Activated naive CD8-positive, alpha-beta T cell treated with anti-CD3 and anti-CD28 coated beads for 36 hours (primary cell): ENCODE measurements at places on chromosomes 7 and 10.
A peak's percentile ranks its signal among the peaks of the same experiment; 100 is the strongest.

- no peak for DNase-seq
- H3K4me1 ChIP-seq, result no peaks in the 10 kb centered on the region
- H3K4me3 ChIP-seq, result no peak overlapping the region
- H3K36me3 ChIP-seq, result no peaks in the 10 kb centered on the region
- no peak overlapping the region for H3K27ac ChIP-seq
- no peaks in the 10 kb centered on the region for H3K27me3 ChIP-seq
Measured at GRCh38 chr7:145698526-145699262, 417.9 kb upstream of the CNTNAP2 start.

GRCh38 chr7:56115852-56116538 is at the start of gene NUPR2:
NUPR2 (minus strand) TSS chr7:56116417; CDS start chr7:56116314, 103 bp downstream.
- peaks cover 20% of the 10 kb centered on the region for H3K27me3 ChIP-seq
- no peaks in the 10 kb centered on the region for H3K36me3 ChIP-seq
- no peak for DNase-seq
- peak within 1 kb of the TSS; percentile 22 for H3K4me3 ChIP-seq
- H3K4me1 ChIP-seq, result no peaks in the 10 kb centered on the region
- H3K27ac ChIP-seq, result no peak within 1 kb of the TSS

DNA sequence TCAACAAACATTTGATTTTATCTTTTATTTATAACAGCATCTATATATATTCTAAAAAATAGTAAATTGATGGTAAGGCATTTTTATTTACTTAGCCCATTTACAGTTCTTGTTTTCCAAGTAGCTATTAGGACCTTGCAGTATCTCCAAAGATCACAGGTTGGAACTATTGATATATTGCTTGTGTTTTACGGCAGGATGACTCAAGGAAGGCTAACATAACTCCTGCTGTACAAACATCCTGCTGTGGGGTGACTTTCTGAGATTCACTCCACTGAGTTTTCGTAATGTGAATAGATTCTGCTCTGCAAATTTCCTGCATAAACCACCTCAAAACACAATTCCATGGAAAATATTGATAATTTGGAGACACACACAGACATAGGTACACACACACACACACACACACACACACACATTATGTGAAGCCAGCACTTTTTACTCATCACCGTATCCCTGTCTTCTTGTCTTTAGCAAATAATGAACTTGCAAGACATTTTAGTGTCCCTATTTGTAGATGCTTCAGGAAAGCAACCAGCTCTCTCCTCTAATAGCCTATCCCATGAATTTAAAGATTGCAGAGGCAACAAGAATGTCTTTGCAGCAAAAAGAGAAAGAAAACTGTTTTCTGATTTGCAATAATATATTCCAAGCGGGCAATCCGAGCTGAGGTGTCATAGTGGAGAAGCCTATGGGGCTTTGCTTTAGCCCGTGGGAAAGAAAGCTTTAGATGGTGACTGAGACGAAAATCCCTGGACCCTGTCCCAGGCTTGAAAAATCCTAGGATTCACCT is 722 bp downstream of the AGR2 start:
- no peaks in the 10 kb centered on the region for H3K36me3 ChIP-seq
- no peak overlapping the region for H3K4me3 ChIP-seq
- no peaks in the 10 kb centered on the region for H3K4me1 ChIP-seq
- H3K27me3 ChIP-seq, result peaks cover 4% of the 10 kb centered on the region
- no peak overlapping the region for H3K27ac ChIP-seq

GRCh38 chr10:90484518-90484917 is 373.3 kb downstream of the HTR7 start:
- peaks cover 4% of the 10 kb centered on the region for H3K27me3 ChIP-seq
- H3K27ac ChIP-seq, result no peak overlapping the region
- no peaks in the 10 kb centered on the region for H3K4me1 ChIP-seq
- no peak for DNase-seq

DNA sequence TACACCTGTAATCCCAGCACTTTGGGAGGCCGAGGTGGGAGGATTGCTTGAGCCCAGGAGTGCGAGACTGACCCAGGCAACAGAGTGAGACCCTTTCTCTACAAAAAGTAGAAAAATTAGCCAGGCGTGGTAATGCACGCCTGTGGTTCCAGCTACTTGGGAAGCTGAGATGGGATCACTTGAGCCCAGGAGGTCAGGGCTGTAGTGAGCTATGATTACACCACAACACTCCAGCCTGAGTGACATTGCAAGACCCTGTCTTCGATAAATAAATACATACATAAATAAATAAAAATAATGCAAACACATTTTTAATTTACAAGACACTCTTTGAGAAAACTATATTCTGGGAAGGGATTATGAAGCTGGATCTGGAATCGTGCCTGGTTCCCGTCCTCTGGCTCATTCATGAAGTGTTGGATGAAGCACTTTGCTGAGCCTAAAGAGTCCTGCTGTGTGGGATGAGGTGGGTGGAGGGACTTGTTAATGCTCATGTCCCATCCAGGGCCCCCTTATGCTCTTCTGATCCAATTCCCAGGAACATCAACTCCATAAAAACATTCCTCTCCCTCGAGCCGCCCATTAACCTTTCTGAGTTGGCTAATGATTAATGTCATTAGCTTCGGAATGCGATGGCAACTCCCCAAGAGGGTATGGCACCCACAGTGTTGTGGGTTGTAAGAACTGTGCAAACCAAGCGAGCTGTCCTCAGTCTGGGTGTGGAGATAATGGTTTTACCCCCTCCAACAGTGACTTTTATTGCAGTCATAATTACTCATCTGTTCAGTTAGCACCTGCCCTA is 236.3 kb downstream of the BAMBI start:
- H3K27ac ChIP-seq, result no peak overlapping the region
- H3K4me3 ChIP-seq, result no peak overlapping the region
- DNase-seq, result no peak
- no peaks in the 10 kb centered on the region for H3K27me3 ChIP-seq
- H3K4me1 ChIP-seq, result no peaks in the 10 kb centered on the region

- peak within 1 kb of the TSS; percentile 89 for H3K27ac ChIP-seq
- peaks cover 16% of the 10 kb centered on the region for H3K36me3 ChIP-seq
- H3K4me1 ChIP-seq, result peaks cover 29% of the 10 kb centered on the region
- DNase-seq, result peak; percentile 87
- peak within 1 kb of the TSS; percentile 89 for H3K4me3 ChIP-seq
Measured at GRCh38 chr10:22714479-22715289, at the start of gene PIP4K2A. PIP4K2A (minus strand) TSS chr10:22714578; CDS start chr10:22714326, 252 bp downstream.

DNA sequence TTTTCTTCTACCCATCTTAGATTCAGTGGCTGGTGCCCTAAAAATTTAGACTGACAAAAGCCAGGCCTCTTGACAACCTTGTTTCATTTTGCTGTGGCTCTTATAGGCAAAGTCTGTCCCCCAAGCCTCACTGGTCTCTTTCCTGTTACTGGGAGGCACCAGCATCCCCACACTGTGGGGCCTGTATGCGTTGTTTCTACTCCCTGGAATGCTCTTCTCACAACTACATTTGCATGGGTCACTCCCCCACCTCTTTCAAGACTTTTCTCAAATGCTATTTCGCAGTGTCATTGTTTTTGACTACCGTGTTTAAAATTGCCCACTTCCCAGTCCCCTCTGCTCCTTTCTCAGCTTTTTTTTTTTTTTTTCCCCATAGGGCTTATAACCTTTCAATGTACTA is 108.7 kb upstream of the DGKB start:
- no peaks in the 10 kb centered on the region for H3K4me1 ChIP-seq
- no peak overlapping the region for H3K4me3 ChIP-seq
- DNase-seq, result no peak
- H3K36me3 ChIP-seq, result no peaks in the 10 kb centered on the region
- no peak overlapping the region for H3K27ac ChIP-seq
- H3K27me3 ChIP-seq, result no peaks in the 10 kb centered on the region

GRCh38 chr10:6064119-6064518 is 2.0 kb upstream of the IL2RA start:
- H3K4me1 ChIP-seq, result peaks cover 56% of the 10 kb centered on the region
- no peak overlapping the region for H3K27ac ChIP-seq
- peaks cover 4% of the 10 kb centered on the region for H3K27me3 ChIP-seq
- H3K4me3 ChIP-seq, result no peak overlapping the region
- DNase-seq, result no peak

- no peaks in the 10 kb centered on the region for H3K36me3 ChIP-seq
- no peak overlapping the region for H3K4me3 ChIP-seq
- no peaks in the 10 kb centered on the region for H3K4me1 ChIP-seq
- H3K27ac ChIP-seq, result no peak overlapping the region
Measured at GRCh38 chr7:116273918-116274301, 63.6 kb downstream of the TES start.

DNA sequence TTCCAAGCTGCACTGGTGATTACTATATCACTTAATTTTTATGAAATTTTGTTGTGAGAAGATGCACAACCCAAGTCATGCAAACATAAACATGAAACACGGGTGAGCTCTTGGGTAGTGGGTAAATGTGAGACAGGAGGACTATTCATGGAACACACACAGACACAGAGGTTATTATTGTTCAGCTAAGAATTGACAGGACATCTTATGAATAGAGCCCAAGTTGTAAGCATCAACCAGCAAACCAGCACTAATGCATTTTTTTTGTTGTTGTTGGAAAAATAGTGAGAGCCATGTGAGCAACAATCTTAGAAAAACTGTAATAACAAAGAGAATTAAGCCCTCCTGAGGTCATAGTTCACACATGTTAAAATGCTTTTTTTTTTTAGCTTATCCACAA is 1179.7 kb downstream of the GATA3 start:
- H3K4me1 ChIP-seq, result peaks cover 26% of the 10 kb centered on the region
- no peak overlapping the region for H3K4me3 ChIP-seq
- H3K27ac ChIP-seq, result no peak overlapping the region
- H3K36me3 ChIP-seq, result no peaks in the 10 kb centered on the region
- H3K27me3 ChIP-seq, result peaks cover 48% of the 10 kb centered on the region

GRCh38 chr10:44516891-44517290 is 132.0 kb upstream of the CXCL12 start:
- no peaks in the 10 kb centered on the region for H3K36me3 ChIP-seq
- H3K27ac ChIP-seq, result no peak overlapping the region
- no peak for DNase-seq
- no peaks in the 10 kb centered on the region for H3K4me1 ChIP-seq

GRCh38 chr7:8378349-8379019 is 54.9 kb upstream of the NXPH1 start:
- H3K4me3 ChIP-seq, result no peak overlapping the region
- H3K4me1 ChIP-seq, result no peaks in the 10 kb centered on the region
- H3K27me3 ChIP-seq, result peaks cover 12% of the 10 kb centered on the region
- no peak overlapping the region for H3K27ac ChIP-seq
- no peaks in the 10 kb centered on the region for H3K36me3 ChIP-seq

GRCh38 chr7:83866582-83866981 is 217.6 kb upstream of the SEMA3E start:
- no peak overlapping the region for H3K27ac ChIP-seq
- DNase-seq, result no peak
- no peaks in the 10 kb centered on the region for H3K36me3 ChIP-seq
- no peaks in the 10 kb centered on the region for H3K27me3 ChIP-seq

DNA sequence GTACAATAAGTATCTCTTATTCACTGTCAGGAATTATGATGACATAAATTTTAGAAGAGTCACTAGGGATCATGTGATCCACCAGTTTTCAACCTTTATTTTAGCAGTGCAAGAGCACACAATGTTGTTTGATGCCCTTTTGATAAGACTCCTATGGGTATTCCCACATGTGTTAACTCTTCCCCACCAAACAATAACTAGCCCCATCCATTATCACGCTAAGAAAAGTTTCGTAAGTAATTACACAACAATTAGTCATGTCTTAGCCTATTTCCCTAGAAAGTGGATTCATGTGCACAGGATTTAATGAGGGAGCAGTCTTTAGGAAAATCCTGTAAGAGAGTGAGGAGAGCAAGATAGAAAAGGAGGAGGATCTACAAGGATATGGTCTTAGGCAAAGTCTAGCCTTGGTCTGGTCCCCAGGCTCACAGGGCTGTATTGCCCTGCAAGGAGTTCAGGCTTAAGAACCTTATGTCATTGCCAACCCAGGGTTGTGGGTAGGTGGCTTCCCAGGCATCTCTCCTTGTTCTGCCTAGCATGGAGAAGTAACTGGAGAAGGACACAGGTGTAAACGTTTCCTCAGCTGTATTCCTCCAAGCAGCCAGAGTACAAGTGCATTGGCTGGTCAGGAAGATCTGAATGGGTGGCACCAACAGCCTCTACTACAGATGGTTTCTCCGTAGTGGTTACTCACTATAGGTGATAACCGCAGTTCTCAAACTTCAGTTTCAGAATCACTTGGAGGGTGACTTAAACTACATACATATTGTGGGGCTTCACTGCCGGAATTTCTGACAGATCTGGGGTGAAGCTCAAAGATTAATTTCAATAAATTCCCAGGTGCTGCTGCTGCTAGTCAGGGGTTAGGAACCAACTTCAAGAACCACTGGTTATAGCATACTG is 574.5 kb downstream of the SUGCT start:
- no peak overlapping the region for H3K27ac ChIP-seq
- no peak for DNase-seq
- no peaks in the 10 kb centered on the region for H3K36me3 ChIP-seq

- no peak overlapping the region for H3K4me3 ChIP-seq
- H3K27me3 ChIP-seq, result peaks cover 15% of the 10 kb centered on the region
- H3K36me3 ChIP-seq, result no peaks in the 10 kb centered on the region
Measured at GRCh38 chr10:116985611-116986010, 19.4 kb downstream of the SHTN1 start.

GRCh38 chr7:3187444-3188040 is 113.5 kb upstream of the SDK1 start:
- H3K27me3 ChIP-seq, result no peaks in the 10 kb centered on the region
- no peak overlapping the region for H3K27ac ChIP-seq
- no peaks in the 10 kb centered on the region for H3K36me3 ChIP-seq
- H3K4me1 ChIP-seq, result no peaks in the 10 kb centered on the region

DNA sequence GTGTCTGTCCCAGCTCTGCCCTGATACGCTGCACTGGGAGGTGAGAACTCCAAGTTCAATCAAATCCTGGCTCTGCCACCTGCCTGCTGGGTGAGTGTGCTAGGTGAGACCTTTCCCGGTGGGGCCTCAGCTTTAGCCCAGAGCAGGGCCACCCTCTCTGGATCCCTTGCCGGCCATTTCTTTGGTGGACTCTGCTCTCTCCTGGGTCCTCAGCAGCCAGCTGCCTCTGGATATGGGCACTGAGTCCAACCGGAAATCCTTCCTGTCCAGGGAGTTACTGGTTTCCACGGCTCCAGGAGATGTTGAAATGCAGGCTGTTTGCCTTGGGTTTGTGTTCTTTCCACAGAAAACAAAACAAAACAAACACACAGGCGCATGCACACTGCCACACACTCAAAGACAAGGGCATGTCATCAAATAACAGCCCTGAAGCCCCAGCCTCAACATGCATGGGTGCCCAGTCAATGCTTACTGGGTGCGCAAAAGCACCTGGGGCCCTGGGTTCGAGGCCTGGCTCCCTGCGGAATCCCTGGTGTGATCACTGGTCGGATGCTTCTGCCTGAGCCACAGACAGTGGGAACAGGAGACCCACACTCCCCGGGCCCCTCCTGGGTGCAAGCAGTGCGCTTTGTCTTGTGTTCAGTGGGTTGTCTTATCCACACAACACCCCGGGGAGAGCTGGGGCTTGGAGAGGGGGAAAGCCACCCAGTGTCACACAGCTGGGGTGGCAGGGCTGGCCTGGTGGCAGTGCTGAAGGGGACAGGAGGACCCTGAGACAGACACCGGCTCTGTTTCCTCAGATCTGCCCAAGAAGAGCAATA is 33.1 kb downstream of the PPIF start:
- DNase-seq, result no peak
- no peak overlapping the region for H3K4me3 ChIP-seq
- no peaks in the 10 kb centered on the region for H3K4me1 ChIP-seq
- H3K27me3 ChIP-seq, result no peaks in the 10 kb centered on the region
